ENCODE measurements at places on chromosomes 6 and 20.

- no peak for DNase-seq
Observed at GRCh38 chr20:62165762-62166399, 16.9 kb upstream of the MTG2 start.

- no peak for DNase-seq
Observed at GRCh38 chr6:32559747-32560146, 29.7 kb upstream of the HLA-DRB5 start.

- DNase-seq, result no peak
Observed at GRCh38 chr20:13325796-13326340, 104.8 kb downstream of the ISM1 start.

DNA sequence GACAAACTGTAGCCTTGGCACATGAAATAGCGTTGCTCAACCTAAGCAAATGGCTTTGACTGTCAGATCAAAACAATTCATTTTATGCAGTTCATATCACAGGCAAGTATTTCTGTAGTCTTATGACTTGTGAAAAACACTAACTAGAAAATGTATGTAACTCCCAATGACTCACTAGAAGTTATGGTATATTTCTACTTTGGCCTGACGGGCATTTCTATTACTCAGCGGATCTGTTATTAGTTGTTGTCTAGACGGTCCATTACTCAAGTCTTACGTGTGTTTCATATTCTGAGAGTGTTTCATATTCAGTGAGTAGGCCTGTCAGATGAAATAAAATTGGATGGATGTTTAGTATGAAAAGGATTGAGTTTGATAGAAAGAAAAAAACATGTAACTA lies 880.9 kb downstream of the PRIM2 start:
- DNase-seq, result no peak

DNA sequence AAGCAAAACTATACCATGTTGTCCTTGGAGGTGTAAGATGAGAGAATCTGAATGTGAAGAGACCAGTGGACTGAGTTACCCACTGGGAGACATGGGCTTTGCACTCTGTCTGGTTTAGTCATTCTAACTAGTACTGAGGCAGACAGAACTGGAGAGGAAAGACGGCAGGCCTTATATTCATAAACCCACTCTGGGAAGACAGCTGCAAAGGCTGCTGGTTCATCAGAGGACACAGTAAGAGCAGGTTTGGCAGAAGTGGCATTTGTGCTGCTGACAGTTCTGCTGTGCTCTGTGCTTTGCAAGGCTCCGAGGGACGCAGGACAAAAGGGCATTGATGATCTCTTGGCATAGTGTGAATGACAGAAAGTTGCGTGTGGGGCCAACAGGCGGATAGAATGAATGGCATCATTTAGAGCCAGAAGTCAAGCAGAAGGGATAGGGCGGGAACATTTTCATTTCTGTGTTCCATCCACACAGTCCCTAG lies 142.3 kb upstream of the TENT5A start:
- no peak for DNase-seq

GRCh38 chr6:92942549-92942948 lies 476.8 kb downstream of the EPHA7 start:
- DNase-seq, result no peak

DNA sequence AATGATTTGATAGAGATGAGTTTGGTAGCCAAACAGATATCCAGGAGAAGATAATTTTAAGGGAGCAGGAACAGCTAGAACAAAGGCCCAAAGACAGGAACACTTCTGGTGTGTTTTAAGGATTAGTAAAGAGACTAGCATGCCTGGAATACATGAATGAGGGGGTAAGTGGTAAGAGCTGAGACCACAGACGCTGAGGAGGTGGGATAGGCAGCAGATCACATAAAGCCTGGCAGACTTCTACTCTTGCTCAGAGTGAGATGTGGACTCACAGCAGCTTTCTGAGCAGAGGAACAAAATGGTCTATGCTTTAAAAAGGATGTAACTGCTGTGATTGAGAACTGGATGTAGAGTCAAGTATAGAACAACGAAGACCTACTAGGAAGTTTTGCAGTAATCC lies 100.1 kb downstream of the EPHA7 start:
- DNase-seq, result peak; percentile 4

GRCh38 chr20:30168025-30168799 lies 1089.3 kb upstream of the DEFB115 start:
- peak; percentile 90 for DNase-seq

DNA sequence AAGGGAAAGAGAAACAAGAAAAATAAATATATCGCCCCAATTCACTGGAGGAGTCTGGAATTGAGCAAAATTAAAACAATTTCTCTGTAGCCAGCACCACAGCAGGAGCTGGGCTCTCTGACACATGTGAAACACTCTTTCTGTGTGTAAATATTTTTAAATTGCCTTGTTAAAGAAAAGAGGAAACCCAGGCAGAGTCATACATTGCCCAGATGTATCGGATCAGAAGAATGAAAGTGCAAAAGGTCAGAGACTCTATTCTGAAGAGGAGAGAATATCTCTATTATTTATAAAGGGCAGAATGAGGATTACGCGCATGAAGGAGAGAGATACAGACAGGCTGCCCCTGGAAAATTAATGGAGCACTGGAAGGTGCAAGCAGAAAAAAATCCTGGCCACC lies 127.0 kb upstream of the MAN1A1 start:
- DNase-seq, result no peak

GRCh38 chr6:158807515-158808441 lies 11.4 kb downstream of the EZR start:
- DNase-seq, result no peak

- no peak for DNase-seq
Observed at GRCh38 chr6:170074435-170074834, 216.4 kb downstream of the DLL1 start.

DNA sequence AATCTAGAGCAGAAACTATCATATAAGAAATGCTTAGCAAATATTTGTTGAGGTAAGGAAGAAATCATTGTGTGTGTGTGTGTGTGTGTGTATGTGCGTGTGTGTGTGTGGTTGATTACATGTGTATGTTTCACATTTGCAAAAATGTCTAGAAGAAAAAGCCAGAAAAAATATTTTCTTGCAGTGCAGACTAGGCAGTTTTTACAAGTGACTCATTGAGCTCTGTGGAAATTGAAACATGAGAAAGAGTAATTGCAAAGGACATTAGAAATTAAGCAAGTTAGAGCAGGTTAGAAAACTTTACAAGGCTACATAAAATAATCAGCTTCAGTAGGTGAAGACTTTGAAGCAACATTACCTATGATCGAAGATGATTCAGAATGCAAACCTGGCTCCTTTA lies 669.0 kb upstream of the EYS start:
- DNase-seq, result no peak

DNA sequence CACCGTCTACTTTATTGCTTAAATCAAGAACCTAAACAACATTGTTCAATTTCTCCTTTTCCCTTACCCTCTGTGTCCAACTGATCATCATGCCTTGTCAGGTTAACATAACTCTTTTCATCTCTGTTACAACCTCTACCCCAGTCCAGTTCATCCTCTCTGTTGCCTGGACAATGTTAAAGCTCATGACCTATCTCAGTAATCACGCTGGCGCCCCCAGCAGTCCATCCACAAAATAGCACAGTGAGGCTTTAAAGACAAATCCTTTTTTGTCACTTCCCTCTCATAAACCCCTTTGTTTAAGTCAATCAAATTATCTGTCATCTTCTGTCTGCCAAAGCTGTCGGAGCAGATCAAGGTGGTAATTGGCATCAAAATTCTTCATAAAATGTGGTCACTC lies 140.1 kb downstream of the QKI start:
- DNase-seq, result peak; percentile 65

GRCh38 chr6:44480097-44480541 lies 92.6 kb downstream of the CDC5L start:
- DNase-seq, result no peak

GRCh38 chr6:25612666-25613065 lies 39.3 kb upstream of the SCGN start:
- DNase-seq, result no peak

DNA sequence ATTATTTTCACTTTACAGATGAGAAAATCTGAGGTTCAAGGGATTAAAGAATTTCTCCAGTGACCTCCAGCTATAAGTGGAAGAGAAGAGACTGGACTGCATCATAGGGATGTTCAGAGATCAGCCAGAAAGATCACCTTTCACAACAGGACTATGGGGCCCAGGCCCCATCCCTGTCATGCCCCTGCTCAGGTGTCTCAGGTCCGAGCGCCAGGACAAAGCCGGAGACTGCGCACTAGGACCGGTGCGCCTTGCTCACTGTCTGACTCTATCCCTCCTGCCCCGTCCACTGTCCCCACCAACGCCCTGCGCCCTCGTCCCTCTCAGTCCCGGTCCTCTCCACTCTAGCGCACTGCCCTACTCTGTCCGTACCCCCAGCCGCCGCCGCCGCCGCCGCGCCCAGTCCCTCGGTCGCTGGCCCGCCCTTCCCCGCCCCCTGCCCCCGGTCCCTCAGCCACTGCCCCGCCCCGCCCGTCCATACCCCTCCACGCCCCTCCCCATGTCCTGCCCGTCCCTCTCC lies 521 bp upstream of the RAD21L1 start:
- peak; percentile 62 for DNase-seq

DNA sequence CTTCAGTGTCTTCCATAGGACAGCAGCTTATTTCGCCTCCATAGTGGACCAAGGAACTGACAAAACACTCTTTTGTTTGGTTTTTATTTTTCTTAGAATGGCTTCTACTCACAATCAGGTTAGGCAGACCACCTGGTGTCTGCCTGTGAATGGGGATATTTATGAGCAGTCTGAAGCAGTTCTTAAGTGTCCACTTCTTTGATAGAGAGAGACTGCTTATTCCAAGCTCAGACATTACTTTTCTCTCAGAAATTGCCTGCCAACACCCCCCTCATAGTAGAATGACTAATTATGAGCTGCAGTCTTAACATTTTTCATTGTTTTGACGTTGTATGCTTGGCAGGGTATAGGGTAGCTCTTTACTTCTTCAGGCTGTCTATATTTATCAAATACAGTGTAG lies 174.7 kb downstream of the ZFAND3 start:
- DNase-seq, result no peak

DNA sequence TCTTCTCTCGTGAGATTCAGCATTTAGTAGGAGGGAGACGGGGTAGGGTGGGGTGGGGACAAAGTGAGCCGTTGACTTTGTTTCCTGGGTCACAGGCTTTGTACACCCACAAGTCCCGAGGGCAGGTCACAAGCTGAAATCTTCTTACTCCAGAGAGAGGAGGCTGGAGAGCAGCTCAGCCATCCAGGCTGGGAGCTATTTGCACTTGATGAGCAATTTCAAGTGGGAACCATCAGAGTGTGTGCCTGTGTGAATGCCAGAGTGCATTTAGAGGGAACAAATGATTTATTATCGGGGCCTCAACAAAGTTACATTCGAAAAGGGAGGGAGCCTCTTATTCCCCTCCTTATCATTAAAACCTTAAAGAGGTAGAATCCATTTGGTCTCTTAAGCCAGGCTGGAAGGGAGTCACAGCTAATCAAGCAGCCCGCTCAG lies 155.7 kb upstream of the JARID2 start:
- DNase-seq, result no peak

GRCh38 chr6:24426729-24427446 lies 24.2 kb downstream of the MRS2 start:
- DNase-seq, result no peak

- no peak for DNase-seq
Observed at GRCh38 chr6:69861986-69862385, 4.4 kb upstream of the COL19A1 start.

All from ELF-1 (cell line).